A549 (cell line): ENCODE measurements at places on chromosomes 11 and 22. TPM values are rescaled to one million over a fixed set of nuclear protein-coding genes. Genes with fewer than 3 reads are reported as not detected.

The LIF gene
- polyA plus RNA-seq = 40.7 to 49.3 TPM (median 44.3 TPM) in 3 replicates

The IFITM10 gene
- 0.55 to 0.78 TPM (median 0.67 TPM) in 3 replicates for polyA plus RNA-seq

DNA sequence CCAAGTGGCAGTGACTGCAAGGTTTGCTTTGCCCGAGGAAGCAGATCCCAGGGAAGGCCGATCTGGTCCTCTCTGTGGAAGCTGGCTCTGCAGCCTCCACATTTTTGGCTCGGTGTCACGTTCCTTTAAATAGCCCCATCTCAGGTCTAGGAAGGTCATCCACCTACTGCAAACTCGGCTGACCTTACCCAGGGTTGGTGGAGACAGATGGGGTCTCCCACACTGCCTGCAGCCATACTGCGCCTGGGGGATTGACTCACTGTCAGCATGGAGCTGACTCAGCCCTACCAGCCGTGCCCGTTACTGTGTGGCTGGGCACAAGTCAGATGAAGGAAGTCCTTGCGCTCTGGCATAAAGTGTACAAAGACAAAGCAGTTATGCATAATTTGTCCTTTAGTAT, 16.9 kb downstream of the CDPF1 start:
- no peak for DNase-seq

- no peak for DNase-seq
These were observed 3.5 kb downstream of the MMP7 start for GRCh38 chr11:102527041-102527440.

The YPEL1 gene
- polyA plus RNA-seq = 0.07 to 0.36 TPM (median 0.22 TPM) in 3 replicates

DNA sequence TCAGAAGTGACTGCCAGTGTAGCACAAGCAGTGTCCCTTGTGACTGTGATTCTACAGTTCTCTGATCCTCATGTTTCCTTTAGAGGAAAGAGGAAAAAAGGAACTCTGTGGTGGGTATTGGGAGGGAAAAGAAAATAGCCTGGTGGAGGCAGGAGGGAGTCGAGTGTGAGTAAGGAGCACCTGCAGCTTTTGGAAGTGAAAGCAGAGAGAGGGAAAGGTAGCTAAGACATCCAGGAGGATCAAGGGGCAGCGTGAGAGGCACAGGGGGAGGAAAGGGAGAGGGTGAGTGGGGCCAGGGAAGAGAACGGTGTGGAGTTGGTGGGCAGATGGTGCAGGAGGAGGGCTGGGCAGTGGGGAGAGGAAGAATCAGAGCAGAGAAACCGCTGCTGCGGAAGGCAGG, 12.4 kb downstream of the TMA7B start:
- DNase-seq = no peak

- peak; percentile 84 for DNase-seq
These were observed 1.0 kb upstream of the SLC25A1 start for GRCh38 chr22:19179497-19180048.

The MYBPC3 gene
- 0.04 to 0.07 TPM (median 0.05 TPM) in 3 replicates for polyA plus RNA-seq

- peak; percentile 4 for DNase-seq
These were observed 1.1 kb downstream of the APLP2 start for GRCh38 chr11:130070846-130071200.

The LDHAL6A gene
- not detected in 3 replicates for polyA plus RNA-seq

The YPEL4 gene
- 0.04 to 0.06 TPM in 2 of 3 replicates, not detected in the other for polyA plus RNA-seq

GRCh38 chr22:24230911-24231656, 13.8 kb downstream of the GGT5 start:
- no peak for DNase-seq

DNA sequence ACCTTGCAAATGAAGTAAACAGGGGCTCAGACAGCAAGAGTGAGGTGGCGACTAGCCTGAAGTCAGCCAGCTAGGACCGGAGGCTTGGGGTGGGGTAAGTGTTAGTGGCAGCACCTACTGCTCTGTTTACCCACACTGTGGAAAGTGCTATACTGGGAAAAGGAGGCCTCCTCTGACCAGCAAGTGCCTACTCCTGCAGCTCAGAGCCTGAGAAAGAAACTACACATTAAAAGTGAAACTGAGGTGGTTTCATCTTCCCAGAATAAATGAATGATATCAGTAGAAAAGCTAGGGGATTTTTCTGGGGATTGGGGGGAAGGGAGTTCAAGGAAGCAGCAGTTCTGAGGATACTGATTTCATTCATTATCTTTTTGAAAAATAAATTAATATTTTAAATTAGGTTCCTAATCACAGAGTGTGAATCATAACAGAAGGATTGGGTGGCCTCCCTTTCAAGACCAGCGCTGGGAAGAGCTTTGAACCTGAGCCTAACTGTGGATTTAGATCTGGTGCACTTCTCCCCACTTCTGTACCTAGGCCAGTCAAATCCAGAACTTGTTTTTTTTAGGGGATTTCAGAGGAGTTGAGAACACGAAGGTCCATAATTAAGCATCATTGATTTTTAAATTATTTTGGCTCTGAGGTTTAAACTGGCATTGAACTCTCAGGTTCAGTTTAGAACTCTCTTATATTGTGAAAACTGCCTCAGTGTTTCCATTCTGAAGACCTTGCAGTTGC, 48.1 kb upstream of the GRAMD1B start:
- DNase-seq = no peak

DNA sequence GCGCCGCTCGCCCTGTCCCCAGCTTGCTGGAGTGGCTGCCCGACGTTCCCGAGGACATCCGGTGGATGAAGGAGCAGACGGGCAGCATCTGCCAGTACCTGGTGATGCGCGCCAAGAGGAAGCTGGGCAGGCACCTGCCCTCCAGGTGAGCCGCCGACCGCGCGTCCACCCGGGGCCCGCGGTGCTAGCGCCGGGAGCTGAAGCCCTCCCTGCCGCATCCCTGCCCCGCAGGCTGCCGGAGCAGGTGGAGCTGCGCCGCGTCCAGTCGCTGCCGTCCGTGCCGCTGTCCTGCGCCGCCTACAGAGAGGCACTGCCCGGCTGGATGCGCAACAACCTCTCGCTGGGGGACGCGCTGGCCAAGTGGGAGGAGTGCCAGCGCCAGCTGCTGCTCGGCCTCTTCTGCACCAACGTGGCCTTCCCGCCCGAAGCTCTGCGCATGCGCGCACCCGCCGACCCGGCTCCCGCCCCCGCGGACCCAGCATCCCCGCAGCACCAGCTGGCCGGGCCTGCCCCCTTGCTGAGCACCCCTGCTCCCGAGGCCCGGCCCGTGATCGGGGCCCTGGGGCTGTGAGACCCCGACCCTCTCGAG, 3.3 kb upstream of the CRACR2B start:
- no peak for DNase-seq

The DGCR6 gene
- polyA plus RNA-seq = 2.5 to 2.6 TPM (median 2.5 TPM) in 3 replicates

- no peak for DNase-seq
These were observed 29.6 kb downstream of the CAT start for GRCh38 chr11:34468209-34468841.

DNA sequence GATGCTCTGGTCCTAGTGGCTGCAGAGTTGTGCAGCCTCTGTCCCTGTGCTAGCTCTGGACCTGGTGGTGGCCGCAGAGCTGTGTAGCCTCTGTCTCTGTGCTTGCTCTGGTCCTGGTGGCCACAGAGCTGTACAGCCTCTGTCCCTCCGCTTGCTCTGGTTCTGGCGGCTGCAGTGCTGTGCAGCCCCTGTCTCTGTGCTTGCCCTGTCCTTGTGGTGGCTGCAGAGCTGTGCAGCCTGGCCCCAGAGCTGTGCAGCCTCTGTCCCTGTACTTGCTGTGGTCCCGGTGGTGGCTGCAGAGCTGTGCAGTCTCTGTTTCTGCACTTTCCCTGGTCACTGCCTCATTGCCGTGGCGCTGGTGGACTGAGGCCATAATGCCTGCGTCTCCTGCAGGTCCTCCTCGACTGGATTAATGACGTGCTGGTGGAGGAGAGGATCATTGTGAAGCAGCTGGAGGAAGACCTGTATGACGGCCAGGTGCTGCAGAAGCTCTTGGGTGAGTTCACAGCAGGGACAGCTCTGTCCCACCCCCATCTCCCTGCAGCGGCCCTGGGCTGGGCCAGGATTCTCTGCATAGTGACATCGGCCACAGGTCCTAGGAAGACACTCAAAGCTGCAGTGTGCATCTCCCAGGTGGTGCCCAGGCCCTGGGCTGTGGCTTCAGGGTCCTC, 61.9 kb upstream of the PARVG start:
- no peak for DNase-seq

- no peak for DNase-seq
These were observed 35.8 kb downstream of the C11orf58 start for GRCh38 chr11:16773981-16774935.

DNA sequence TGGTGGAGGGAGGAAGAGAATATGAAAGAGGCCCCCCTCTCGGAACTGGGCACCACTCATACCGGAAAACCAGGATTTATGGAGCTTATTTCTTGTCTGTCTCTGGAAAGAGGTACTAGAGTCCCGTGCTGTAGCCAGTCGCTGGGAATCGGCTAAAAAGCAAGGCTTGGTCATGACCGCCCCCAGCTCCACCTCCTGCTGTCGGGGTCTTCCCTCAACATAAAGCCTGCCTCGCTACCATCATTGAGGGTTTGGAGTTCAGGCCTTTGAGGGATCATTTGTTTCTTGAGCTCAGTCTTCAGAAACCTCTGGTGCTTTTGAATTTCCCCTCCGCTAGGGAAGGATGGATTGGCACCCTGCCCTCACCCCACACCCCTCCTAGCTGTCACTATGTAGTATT, 97.1 kb downstream of the TSPAN18 start:
- DNase-seq = no peak

GRCh38 chr11:43579171-43579918, 101.2 kb upstream of the HSD17B12 start:
- peak; percentile 67 for DNase-seq

DNA sequence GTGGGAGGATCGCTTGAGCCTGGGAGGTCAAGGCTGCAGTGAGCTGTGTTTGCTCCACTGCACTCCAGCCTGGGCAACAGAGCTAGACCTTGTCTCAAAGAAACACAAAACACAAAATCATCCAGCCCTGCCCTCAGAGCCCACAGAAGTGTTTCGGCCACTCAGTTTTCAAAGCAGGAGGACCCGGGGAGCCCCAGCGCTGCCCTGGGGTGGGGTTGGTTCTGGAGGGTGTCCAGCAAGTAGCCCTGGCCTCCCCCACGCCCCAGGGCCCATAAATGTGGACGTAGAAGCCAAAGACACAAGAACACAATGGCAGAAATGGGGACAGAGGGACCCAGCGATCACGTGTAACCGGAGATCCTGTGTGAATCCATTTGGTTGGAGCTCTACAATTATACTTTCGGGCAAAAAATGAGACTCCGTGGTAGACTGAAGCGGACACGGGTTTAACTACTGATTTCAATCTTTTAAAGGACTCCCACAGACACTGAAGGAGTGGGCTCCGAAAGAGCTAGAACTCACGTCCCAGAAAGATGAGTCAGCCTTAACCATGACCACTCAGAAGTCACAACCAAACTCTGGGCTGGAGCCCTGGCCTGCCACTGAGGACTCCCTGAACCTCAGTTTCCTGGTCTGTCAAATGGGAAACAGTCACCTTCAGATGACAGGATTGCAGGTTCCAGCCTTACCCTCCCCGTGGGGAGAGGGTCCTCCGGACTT, 9.0 kb upstream of the CYTH4 start:
- no peak for DNase-seq

The CHRM1 gene
- polyA plus RNA-seq = not detected in 3 replicates

- DNase-seq = no peak
These were observed 8.2 kb downstream of the DDX17 start for GRCh38 chr22:38497869-38498268.

GRCh38 chr11:70711095-70711910, 313.0 kb downstream of the CTTN start:
- no peak for DNase-seq

- DNase-seq = no peak
These were observed 5.7 kb downstream of the EIF3L start for GRCh38 chr22:37854946-37855345.

- DNase-seq = no peak
These were observed 2.6 kb downstream of the HDAC10 start for GRCh38 chr22:50248196-50249081.

DNA sequence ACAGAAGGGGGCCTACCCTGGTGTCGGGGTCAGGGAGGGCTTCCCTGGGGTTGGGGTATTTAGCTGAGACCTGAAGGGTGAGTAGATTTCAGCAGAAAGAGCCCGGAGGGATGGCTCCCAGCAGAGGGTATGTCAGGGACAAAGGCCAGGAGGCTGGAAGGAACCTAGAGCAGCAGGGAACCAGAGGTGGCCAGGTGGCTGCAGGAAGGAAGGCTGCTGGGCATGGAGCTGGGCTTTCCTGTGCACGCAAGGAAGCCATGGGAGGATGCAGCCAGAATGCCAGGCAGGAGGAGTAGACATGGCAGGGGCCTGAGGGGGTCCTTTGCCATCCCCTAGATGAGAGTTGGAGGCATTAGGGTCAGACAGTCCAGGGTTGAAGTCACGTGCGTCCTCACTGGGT, 27.4 kb upstream of the RELT start:
- DNase-seq = no peak

DNA sequence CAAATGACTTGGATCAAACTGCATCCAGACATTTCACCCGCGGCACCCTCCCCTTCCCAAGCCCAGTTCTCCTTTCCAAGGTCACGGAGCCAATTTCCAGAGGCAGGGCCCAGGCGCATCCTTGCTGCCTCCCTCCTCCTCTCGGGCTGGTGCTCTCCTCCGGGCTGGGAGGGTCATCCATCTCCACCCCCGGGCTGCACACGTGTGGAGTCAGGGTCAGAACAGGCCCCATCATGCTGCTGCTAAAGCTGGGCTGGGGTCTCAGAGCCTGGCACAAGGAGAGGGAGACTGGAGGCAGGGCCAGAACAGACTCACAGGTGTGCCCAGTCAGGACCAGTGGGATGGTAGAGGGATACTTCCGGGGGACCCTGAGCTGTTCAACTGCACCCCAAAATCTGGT, 14.0 kb downstream of the RSPH14 start:
- no peak for DNase-seq

- DNase-seq = no peak
These were observed 88.8 kb upstream of the THY1 start for GRCh38 chr11:119511614-119512306.

The MMP1 gene
- 0.06 TPM in 1 of 3 replicates, not detected in the others for polyA plus RNA-seq
